Stimulated activated CD4-positive, alpha-beta T cell treated with anti-CD3 and anti-CD28 coated beads, TNF-alpha, amount 100 ng/mL, for 1 hour (primary cell): ENCODE measurements at places on chromosomes 12 and 14.

DNA sequence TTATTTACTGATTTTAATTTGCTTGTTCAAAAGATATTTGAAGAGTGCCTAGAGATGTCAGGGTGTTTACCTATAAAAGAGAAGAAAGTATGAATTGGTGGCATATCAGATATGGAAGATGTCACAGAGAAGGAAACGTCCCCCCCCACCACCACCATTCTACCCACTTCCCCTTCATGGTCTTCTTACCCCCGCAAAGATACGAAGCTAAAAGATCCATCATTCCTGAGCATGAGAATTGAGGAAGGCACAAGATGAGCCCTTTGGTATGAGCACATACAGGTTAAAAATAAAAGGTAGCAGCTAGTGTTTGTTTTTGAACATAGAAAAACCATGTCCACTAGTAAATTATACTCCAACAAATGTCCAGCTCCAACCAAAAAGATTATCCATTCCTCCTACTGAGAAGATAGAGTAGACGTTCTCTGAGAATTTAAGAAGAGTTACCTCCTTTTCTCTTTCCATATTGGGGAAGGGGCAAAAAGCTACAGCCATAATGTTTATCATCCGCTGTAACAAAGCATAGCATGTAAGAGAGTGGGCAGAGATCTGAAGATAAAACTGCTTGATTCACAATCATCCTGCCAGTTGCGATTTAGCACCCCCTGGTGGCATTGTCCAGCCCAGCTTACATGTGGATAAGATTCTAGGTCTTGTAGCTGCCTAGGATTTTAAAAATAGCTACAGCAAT is 29.1 kb downstream of the NFYB start:
- DNase-seq = peak; percentile 64

DNA sequence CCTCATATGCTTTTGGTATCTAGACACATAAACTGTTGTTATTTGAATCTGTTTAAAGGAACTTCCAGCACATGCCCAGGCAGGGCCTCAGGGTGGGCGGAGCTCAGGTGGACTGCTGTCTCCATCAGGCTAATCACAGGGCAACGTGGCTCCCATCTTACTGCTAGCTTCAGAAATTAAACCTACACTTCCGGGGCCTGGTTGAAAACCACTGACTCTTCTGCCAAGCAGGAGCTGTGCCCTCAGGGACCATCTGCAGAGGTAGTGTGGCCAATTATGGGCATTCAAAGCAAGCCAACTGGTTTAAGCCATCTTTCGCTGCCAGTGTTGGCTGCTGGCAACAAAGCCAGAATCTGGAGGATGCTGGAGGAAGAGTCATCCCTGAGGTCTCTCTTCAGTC is 97.5 kb downstream of the TMX1 start:
- no peak for DNase-seq

GRCh38 chr12:32140877-32141276 is 34.2 kb downstream of the BICD1 start:
- no peak for DNase-seq

GRCh38 chr12:48693572-48693971 is 11.5 kb upstream of the KANSL2 start:
- no peak for DNase-seq

GRCh38 chr14:102058961-102059360 is 27.9 kb downstream of the HSP90AA1 start:
- DNase-seq = no peak

- no peak for DNase-seq
Measured at GRCh38 chr12:114371250-114371649, 34.7 kb downstream of the TBX5 start.

DNA sequence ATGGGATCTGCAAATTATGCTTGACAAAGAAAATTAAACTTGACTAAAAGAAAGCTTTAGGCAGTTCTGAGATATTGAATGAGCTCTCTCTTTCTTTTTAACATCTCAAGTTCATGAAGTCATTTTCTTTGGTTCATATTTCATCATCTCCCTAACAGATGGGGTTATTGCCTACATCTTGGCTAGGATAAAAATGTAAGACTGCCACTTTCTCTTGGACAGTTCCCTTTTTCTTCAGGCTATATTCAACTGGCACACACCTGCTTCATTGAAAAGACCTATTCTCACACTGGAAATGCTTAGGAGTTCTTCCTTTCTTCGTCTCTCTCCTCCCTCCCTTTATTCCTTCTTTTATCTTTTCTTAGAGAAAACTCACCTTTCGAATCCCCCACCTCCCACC is 355.9 kb upstream of the SEL1L start:
- no peak for DNase-seq

GRCh38 chr12:106195621-106196027 is 52.2 kb downstream of the CKAP4 start:
- DNase-seq = no peak

DNA sequence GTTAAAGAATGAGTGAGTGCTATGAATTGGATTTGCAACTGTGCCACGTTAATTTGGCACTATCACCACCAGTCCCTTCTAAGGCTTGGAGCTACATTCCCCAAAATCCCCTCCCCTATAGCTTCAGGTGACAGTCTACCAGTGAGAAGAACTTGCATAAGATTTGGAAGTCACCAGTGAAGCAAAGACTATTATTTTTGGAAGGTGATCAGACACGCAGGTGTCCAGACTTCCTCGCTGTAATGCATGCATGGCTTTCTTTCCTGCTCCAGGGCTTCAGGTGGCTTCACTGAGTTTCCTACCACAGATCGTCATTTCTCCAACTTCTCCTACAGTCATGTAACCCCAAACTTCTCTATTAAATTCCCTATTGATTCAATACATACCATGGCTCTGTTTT is 61.4 kb downstream of the SLC41A2 start:
- no peak for DNase-seq

- no peak for DNase-seq
Measured at GRCh38 chr12:85949253-85949652, 75.2 kb downstream of the NTS start.

DNA sequence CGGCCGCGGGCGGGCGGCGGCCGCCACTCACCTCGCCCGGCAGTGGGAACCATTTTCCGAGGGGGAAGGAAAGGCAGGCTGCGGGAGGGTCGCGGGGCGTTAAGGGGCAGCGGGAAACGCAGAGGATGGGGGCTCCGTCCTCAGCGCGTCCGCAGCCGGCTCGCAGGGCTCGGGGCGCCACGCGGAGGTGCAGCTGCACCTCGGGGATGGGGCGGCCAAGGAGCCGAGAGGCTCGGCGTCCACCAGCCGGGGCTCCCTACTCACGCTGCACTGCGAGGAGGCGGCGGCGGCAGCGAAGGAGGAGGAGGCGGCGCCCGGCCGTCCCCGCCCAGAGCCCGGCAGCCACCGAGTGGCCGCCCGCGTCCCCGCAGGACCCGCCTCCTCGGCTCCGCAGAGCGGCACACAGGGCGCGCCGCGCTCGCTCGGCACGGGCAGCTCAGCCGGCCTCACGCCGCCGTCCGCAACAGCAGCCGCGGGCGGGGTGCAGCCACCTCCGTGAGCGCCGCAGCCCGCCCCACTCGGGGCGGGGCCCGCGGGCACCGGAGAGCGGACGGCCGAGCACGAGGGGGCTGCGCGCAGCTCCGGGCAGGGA is at the start of gene ATP2B1:
Gene ATP2B1 (minus strand): TSS at position 274 of the 592 bp plus-strand sequence. CDS start 52,952 bp downstream, outside the sequence.
- peak; percentile 67 for DNase-seq

GRCh38 chr12:71694099-71694820 is 8.4 kb downstream of the TMEM19 start:
- DNase-seq = no peak

- peak; percentile 81 for DNase-seq
Measured at GRCh38 chr12:6872073-6873048, 742 bp downstream of the SPSB2 start.
